ENCODE measurements at places on chromosomes 4 and X. TPM values are rescaled to one million over a fixed set of nuclear protein-coding genes. Genes with fewer than 3 reads are reported as not detected.

Gene CHIC2
- 12.6 TPM for total RNA-seq

Gene VCX
- not detected for total RNA-seq

Gene NHS
- total RNA-seq = 10.1 TPM

Gene IRS4
- 0.16 TPM for total RNA-seq

Gene NALF2
- total RNA-seq = 0.23 TPM

Gene SSX2B
- not detected for total RNA-seq

Gene NXF2
- not detected for total RNA-seq

Gene SMIM10
- total RNA-seq = 1.1 TPM

- peaks cover 28% of the 10 kb centered on the region for H3K36me3 ChIP-seq
- DNase-seq = peak; percentile 66
- peak overlapping the region; percentile 59 for H3K4me3 ChIP-seq
- no peaks in the 10 kb centered on the region for H3K27me3 ChIP-seq
Observed at GRCh38 chr4:152485726-152486276, 50.1 kb downstream of the FBXW7 start.

- no peak for DNase-seq
- H3K36me3 ChIP-seq = no peaks in the 10 kb centered on the region
- no peaks in the 10 kb centered on the region for H3K27me3 ChIP-seq
- H3K4me3 ChIP-seq = no peak overlapping the region
- H3K27ac ChIP-seq = no peak overlapping the region
Observed at GRCh38 chr4:55038176-55038890, 87.1 kb downstream of the KDR start.

DNA sequence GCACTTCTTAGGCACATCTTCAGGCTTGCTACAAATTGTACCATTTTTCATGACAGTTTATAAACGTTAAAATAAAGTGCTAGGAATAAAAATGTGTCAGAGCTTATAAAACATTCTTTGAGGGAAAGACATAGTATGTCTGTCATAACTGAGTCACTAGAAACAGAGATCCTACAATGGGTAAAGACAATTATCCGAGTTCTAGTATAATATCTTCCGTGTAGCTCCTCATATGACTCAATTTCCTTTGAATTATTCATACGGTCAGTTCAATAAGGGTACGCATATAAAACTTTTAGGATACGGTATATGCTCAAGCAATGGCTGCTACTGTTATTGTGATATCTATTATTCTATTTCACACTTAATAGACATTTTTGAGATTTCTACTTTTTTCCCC lies 349.1 kb downstream of the PCDH10 start:
- H3K4me1 ChIP-seq = no peaks in the 10 kb centered on the region
- no peak overlapping the region for H3K4me3 ChIP-seq
- H3K27ac ChIP-seq = no peak overlapping the region
- no peaks in the 10 kb centered on the region for H3K27me3 ChIP-seq

- H3K27me3 ChIP-seq = no peaks in the 10 kb centered on the region
- no peak overlapping the region for H3K27ac ChIP-seq
- no peaks in the 10 kb centered on the region for H3K36me3 ChIP-seq
- peaks cover 11% of the 10 kb centered on the region for H3K4me1 ChIP-seq
Observed at GRCh38 chrX:41507919-41508318, 60.8 kb downstream of the NYX start.

DNA sequence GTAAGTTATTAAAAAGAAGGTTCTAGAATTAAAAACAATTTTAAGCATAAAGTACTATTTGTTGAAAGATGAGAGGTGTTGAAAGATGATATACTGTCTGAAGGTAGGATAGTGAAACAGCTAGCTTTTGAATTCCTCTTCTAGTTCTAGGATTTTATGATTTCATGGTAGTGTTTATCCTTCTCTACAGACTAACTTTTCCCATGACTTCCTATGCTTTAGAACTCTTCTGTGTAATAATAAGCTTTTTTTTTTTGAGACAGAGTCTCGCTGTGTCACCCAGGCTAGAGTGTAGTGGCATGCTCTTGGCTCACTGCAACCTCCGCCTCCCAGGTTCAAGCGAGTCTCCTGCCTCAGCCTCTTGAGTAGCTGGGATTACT lies 96.0 kb upstream of the NUDT6 start:
- no peaks in the 10 kb centered on the region for H3K4me1 ChIP-seq
- DNase-seq = no peak
- no peaks in the 10 kb centered on the region for H3K27me3 ChIP-seq

DNA sequence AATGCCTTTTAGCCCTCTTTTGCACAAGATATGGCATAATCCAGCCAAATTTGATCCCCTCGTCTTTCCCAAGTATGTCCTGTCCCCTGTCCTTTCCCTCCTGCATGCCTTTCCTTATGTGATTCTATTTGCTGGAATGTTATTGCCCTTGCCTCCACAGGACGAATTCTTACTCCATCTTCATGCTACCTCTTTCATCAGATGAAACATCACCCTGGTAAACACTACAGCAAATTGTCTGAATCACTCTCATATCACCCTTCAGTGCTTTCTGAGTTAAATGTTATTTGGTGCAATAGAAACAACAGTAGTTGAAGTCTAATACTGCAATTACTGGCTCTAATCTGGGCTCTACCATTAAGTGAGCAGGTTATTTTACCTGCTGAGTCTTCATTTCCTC lies 52.2 kb upstream of the FAT1 start:
- DNase-seq = no peak
- H3K36me3 ChIP-seq = no peaks in the 10 kb centered on the region
- no peaks in the 10 kb centered on the region for H3K27me3 ChIP-seq
- H3K27ac ChIP-seq = no peak overlapping the region

DNA sequence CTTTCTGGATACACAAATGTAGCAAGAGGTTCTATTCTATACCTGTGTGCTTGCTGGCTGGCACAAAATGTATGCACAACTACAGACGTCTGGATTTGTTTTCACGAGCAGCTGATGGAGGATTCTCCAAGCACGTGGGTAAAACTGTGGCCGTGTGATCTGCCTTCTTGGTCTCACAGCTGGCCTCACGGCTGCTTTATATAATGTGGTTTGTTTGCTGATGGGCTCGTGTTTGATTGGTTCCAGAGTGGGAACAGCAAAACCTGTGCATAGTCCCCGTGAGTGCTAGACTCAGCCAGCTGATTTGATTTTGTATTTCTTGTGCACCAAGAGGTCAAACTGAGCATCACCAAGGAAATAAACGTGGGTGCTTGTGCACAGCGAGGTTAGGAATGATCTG lies 262.6 kb upstream of the RPS6KA3 start:
- peaks cover 2% of the 10 kb centered on the region for H3K36me3 ChIP-seq
- H3K27me3 ChIP-seq = peaks cover 48% of the 10 kb centered on the region
- peaks cover 5% of the 10 kb centered on the region for H3K4me1 ChIP-seq
- no peak overlapping the region for H3K27ac ChIP-seq

DNA sequence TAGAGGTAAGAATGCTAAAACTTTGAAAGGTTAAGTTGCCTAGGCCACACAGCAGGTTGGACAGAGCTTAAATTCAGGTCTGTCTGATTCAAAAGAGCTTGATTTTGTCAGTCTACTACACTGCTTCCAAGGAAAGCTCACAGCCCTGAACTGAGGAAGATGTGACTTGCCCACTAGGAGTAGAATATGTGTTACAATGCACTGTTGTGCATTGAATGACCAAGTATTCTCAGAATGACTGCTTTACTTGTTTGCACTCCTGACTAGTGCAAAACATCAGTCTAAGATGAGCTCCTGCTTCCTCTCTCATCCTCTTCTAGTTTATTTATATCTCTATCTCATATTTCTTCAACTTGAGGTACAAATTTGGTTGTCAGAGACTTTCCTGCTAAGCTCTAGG lies 56.2 kb downstream of the AWAT2 start:
- H3K27ac ChIP-seq = no peak overlapping the region
- DNase-seq = no peak
- no peaks in the 10 kb centered on the region for H3K4me1 ChIP-seq

DNA sequence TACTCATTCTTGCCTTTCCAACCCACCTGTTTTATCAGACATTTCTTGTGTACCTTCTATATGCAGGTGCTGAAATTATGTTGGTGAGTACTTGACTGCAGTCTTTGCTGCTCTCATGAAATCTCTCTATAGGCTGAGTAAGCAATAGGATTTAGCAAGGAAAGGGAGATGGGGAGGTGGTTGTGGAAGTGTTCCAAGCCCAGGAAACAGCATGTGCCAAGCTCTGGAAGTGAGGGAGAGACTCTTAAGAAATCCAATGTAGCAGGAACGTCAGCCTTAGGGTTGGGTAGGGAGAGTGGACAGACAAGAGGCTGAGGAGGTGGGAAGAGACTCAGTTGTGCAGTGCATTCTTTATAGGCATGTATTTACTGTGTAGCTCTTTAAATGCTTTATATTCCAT lies 5.6 kb downstream of the SEPTIN11 start:
- peaks cover 19% of the 10 kb centered on the region for H3K4me1 ChIP-seq
- H3K36me3 ChIP-seq = peaks cover 8% of the 10 kb centered on the region
- H3K27me3 ChIP-seq = peaks cover 37% of the 10 kb centered on the region
- no peak for DNase-seq
- no peak overlapping the region for H3K27ac ChIP-seq
- no peak overlapping the region for H3K4me3 ChIP-seq

DNA sequence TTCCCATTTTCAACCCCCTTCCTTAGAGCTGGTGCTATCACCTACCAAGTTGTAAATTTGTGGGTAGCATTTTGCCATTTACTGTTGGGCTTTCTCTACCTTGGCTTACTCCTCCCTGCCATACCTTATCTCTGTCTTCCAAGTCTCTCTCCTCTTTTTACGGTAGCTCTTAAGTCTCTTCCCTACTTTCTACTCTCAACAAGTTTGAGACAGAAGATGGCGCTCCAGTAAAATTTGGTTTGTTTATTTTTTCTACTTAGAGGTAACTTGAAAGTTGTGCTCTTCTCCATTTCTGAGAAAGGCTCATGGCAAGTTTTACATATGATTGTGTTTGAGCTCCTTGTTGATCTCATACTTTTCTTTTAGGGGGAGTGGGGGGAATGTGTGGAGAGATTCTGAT lies 1508.1 kb downstream of the TECRL start:
- H3K27me3 ChIP-seq = no peaks in the 10 kb centered on the region
- H3K27ac ChIP-seq = no peak overlapping the region

GRCh38 chr4:39950861-39951481 lies 26.7 kb downstream of the PDS5A start:
- H3K27me3 ChIP-seq = no peaks in the 10 kb centered on the region
- H3K36me3 ChIP-seq = peaks cover 22% of the 10 kb centered on the region
- H3K4me1 ChIP-seq = peaks cover 29% of the 10 kb centered on the region
- peak; percentile 33 for DNase-seq
- no peak overlapping the region for H3K4me3 ChIP-seq

GRCh38 chr4:98092833-98093439 lies 50.3 kb downstream of the STPG2 start:
- no peak for DNase-seq
- H3K27me3 ChIP-seq = peaks cover 11% of the 10 kb centered on the region
- H3K4me1 ChIP-seq = no peaks in the 10 kb centered on the region
- no peak overlapping the region for H3K4me3 ChIP-seq
- no peak overlapping the region for H3K27ac ChIP-seq

DNA sequence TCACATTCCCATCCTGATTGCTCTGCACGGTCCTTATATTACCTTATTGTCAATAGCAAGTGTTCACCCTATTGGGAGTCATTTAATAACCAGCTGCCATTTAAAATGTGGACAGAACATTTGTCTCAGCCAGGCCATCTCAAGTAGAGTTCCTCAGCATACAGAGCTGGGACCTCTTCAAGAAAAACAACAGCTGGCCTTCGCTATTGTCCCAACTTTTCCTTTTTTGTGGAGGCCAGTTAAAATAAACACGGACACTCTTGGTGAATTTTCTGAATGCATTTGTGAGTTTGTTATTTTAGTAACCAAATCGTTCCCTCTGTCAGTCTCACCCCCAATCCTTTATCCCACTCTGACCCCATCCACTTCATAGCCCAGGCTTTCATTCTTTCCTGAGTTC lies 395.3 kb upstream of the PITX2 start:
- DNase-seq = no peak
- H3K27me3 ChIP-seq = no peaks in the 10 kb centered on the region
- no peaks in the 10 kb centered on the region for H3K36me3 ChIP-seq
- H3K4me3 ChIP-seq = no peak overlapping the region

- no peak for DNase-seq
- no peaks in the 10 kb centered on the region for H3K36me3 ChIP-seq
- no peaks in the 10 kb centered on the region for H3K4me1 ChIP-seq
- peaks cover 31% of the 10 kb centered on the region for H3K27me3 ChIP-seq
Observed at GRCh38 chrX:8955511-8955910, 78.4 kb downstream of the FAM9B start.

GRCh38 chr4:2935762-2936743 lies 27.2 kb downstream of the NOP14 start:
- DNase-seq = peak; percentile 89
- peaks cover 45% of the 10 kb centered on the region for H3K36me3 ChIP-seq
- H3K4me3 ChIP-seq = peak overlapping the region; percentile 85
- H3K27me3 ChIP-seq = no peaks in the 10 kb centered on the region
- H3K27ac ChIP-seq = peak overlapping the region; percentile 90

GRCh38 chrX:47080215-47080914 lies 2.1 kb downstream of the RGN start:
- H3K27ac ChIP-seq = no peak overlapping the region
- H3K36me3 ChIP-seq = no peaks in the 10 kb centered on the region
- no peaks in the 10 kb centered on the region for H3K27me3 ChIP-seq
- no peak overlapping the region for H3K4me3 ChIP-seq

GRCh38 chrX:78653118-78653822 lies 5.9 kb downstream of the RTL3 start:
- H3K27me3 ChIP-seq = no peaks in the 10 kb centered on the region
- peak overlapping the region; percentile 62 for H3K4me3 ChIP-seq
- peaks cover 40% of the 10 kb centered on the region for H3K4me1 ChIP-seq
- H3K36me3 ChIP-seq = peaks cover 9% of the 10 kb centered on the region
- DNase-seq = peak; percentile 50

DNA sequence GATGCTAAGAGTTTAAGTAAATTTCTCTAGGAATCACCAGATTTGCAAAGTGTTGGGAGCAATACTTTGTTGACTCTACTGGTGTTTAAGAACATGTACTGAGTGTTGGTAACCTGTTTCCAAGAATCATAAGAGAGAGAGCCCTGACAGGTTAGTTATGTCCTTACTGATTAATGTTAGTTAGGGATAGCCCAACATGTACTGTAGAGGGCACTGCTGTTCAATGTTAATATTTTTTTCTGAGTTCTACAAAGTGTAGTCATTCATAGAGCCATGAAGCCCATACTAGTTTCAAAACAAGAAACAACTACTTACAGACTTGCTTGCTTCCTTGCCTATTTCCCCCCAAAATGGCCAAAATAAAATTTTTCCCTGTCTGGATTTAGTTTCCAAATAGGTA lies 11.9 kb downstream of the TMPRSS11D start:
- no peak for DNase-seq
- H3K4me1 ChIP-seq = no peaks in the 10 kb centered on the region
- H3K27ac ChIP-seq = no peak overlapping the region

GRCh38 chrX:1502853-1503252 lies 34.1 kb downstream of the P2RY8 start:
- peaks cover 47% of the 10 kb centered on the region for H3K4me1 ChIP-seq
- H3K27me3 ChIP-seq = no peaks in the 10 kb centered on the region
- H3K27ac ChIP-seq = peak overlapping the region; percentile 67

DNA sequence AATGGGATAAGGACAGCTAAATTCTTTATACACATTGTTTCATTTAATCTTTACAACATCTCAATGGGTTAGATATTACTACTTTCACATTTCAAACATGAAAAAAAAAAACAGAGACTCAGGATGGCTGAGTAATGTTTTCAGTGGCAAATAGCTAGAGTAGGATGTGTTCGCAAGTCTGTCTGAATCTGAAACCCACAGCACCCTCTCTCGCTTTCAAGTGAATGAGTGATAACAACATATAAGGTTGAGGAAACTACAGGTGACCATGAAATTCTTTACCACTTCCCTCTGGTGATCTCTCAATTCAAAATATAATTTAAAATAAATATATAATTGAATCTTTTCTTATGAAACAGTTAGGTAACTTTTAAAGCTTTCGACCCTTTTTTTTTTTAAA lies 162.6 kb downstream of the PRR32 start:
- no peaks in the 10 kb centered on the region for H3K36me3 ChIP-seq
- no peaks in the 10 kb centered on the region for H3K27me3 ChIP-seq
- no peak overlapping the region for H3K4me3 ChIP-seq
